ENCODE measurements at places on chromosomes 13 and 19.

DNA sequence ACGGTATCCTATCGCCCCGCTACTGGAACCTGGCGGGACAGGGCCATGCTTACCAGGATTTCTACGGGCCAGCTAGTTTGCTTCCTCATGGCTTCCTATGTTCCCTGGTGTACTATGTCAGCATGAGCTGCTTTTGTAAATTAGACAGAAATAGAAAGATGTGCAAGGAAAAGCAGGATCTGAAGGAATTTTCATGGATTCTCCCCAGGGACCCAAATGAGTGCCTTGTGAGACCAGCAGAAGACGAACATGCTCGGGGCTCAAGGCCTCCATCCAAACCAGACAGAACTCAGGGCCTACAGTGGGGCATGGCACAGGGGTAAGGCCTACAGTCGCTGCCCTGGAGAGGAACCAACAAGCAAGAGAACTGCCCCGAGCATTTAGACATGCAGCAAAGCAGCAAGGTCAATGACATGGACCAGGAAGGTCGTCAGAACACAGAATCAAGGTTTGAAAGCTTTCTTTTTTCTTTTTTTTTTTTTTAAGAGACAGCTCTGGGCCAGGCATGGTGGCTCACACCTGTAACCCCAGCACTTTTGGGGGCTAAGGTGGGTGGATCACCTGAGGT is 17.3 kb downstream of the EPS15L1 start:
- no peak for DNase-seq

DNA sequence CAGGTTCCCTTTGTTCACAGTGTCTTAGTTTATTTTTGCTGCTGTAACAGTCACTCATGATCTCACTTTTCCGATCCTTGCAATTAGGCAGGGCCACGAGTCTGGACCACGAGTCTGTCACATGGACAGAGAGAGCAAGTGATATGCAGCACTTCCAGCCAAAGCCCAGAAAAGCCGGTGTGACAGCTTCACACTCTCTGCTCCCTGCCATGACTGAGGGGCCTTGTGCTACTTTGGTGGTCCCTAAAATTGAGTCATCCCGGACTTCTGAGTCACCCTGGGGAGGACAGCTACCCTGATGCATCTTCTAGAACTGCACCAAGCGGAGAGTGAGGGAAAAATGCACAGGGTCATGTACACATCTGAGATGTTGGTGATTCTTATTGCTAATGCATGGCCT is 179.6 kb downstream of the EFNB2 start:
- no peak for DNase-seq

DNA sequence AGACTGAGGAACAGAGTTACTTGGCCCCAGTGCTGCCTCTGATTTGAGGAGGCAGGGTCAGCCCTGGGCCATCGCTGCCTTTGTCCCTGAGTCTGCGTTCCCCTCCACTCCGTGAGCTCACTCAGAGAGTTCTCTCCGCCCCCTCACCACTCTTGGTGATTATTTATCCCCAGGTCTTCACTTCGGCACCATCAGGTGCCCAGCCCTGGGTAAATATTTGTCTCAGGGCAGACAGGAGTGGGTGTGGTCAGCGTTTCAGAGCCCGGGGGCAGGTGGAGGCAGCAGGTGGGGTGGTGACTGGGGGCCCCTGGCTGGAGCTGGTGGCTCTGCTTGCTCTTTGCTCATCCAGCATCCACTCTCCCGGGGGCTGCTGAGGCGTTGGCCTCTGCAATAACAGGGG is 20.6 kb downstream of the PPP1R37 start:
- DNase-seq, result peak; percentile 41

DNA sequence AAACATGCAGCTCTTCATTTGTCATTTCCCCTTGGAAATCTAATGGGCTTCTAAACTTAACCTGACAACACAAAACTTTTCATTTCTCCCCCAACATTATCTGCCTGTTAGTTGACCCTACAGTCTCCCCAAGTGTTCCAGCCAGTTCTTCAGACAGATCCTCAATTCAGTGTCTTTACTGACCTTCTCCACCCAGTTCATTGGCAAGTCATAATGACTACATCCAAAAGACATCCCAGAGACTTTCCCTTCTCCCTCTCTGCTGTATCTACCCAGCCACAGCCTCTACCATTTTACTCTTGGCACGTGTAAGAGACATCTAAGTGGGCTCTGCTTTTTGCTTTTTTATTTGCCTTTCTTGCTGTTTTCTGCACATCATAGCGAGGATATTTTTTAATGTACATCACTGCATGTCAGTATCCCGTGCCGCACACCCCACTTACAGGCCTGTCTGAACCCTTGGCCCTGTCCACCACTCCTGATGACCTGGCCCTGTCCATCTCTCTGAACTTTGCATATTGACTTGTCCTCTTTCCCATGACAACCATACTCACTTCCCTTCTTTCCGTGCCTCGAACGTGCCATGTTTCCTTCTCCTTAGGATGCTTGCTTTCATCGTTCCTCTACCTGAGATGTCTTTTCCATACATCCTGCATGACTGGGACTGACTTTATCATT is 391.9 kb downstream of the IRS2 start:
- DNase-seq, result no peak

- DNase-seq, result no peak
These were observed 62.2 kb downstream of the CCNE1 start for GRCh38 chr19:29873801-29874575.

DNA sequence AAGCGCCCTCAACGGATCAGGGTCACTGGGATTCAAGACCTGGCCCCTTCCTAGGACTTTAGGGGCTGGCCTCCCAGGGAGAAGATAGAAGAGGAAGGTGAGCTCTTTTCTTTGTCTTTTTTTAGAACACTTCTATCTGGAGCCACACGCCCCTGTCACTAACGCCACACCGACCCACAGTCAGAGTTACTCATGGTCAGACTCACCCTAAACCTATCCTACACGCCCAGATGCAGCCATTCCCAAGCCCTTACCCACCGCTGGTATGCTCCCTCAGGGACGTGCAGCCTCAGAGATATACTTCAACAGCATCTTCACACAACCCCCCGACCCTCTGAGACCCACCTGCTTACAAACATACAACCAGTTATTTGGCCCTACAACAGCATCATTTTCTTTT is 29.9 kb upstream of the MUC16 start:
- DNase-seq, result no peak

- no peak for DNase-seq
These were observed 36.1 kb downstream of the ACTN4 start for GRCh38 chr19:38683393-38684077.

GRCh38 chr13:107117327-107118012 is 549.5 kb upstream of the ARGLU1 start:
- no peak for DNase-seq

DNA sequence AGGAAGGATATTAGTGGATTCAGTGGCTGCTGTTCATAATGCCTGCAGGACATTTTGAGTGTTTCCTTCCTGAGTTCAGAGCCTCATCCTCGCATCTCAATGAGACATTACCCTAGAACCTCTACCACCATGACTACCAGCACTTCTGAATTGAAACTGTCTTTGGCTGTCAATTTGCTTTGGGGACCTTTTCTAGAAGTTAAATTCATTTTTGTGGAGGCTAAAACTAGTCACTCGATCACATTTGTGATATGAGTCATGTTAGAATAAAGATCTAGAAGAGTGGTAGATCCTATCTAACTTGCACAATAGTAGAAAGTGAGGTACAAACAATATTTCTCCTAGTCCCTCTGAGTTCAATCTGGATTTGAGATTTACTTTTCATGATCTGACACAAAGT is 124.9 kb downstream of the KCNRG start:
- DNase-seq, result no peak

DNA sequence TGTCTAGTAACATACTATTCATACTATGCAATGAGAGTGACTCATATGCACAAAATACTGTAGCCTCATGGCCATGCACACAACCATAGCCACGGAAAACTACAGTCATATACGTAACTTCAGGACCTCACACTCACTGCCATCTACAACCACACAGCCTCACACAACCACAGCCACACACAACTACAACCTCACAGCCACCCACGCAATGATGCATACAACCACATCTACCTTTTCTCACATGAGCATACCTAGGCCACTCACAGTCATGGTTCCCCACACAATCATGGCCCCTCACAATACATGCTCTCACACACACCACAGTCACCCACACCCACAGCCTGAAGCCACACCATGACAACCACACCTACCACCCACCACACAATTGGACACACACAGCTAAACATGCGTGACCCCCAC is 8.7 kb upstream of the TNFSF14 start:
- no peak for DNase-seq

DNA sequence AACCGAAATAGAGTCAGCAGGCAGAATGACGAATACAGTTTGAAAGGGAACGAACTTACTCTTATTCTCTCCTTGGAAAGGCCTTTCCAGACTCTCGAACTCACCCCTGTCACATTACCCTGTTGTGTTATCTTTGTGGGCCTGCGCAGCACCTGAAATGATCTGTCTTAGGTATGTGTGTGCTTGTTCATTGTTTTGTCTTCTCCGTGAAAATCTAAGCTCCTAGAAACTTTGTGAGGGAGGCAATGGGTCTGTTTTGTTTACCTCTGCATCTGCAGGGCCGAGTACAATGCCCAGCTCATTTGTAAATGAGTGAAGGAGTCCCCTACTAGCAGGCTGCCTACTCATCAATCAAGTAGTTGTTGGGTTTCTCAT is 19.6 kb downstream of the HMGB1 start:
- DNase-seq, result no peak

DNA sequence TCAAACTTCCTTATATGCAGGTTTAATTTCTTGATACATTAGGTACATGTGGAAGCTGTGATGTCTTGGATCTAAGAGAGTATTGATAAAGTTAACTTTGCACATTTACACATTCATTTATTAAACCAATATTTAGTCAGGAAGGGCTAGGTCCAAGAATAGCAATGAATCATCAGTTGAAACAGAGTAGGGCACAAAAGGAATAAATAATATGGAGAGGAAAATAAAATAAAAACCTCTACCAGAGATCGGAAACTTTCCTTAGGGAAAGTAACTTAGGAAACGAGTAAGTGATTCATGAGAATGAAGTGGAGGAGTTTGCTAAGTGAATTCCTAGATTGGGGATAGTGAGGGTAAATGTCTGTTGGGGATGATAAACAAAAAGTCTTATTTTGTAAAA is 259.4 kb upstream of the DACH1 start:
- DNase-seq, result no peak

- no peak for DNase-seq
These were observed 23.9 kb upstream of the URAD start for GRCh38 chr13:28012383-28012782.

DNA sequence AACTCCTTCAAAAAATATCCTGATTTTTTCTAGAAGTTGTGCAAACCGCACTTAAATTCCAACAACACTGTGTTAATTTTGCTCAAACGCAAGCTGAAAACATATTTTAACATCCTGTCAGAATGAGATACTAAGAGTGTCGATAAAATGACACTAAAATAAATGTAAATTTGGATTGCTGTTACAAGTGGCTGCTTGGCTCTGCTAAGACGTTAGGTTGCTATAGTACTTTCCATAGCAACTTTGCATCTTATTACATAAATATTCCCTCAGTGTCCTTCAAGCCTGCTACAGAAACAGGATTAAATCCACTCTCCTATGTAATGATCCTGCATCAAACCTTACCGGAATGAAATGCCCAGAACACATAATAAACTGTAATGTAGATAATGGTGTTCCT is 292.1 kb downstream of the DNAJC15 start:
- DNase-seq, result no peak

- no peak for DNase-seq
These were observed 15.8 kb upstream of the SPRYD7 start for GRCh38 chr13:49951754-49952535.

- DNase-seq, result no peak
These were observed 94.6 kb downstream of the KL start for GRCh38 chr13:33110713-33111413.

DNA sequence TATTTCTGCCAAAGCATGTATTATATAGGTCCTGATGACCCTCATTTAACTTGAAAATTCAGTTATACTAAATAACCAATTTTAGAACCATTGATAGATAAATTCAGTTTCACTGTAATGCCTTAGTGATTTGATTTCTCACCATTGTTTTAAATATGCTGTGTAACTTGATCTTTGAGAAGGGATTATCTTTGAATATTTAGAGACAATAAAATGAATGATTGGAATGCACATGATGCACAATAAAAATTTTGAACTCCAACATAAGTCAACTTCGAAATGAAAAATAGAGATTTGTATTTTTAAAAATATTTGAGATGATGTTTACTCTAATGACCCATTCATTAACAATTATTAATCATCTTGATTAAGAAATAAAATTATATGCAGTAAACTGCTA is 654.5 kb downstream of the OLFM4 start:
- no peak for DNase-seq

- no peak for DNase-seq
These were observed 53.6 kb downstream of the WDFY2 start for GRCh38 chr13:51637852-51638215.

- DNase-seq, result no peak
These were observed 199.9 kb downstream of the LACC1 start for GRCh38 chr13:44079413-44080205.

All from NCI-H1092 (cell line).